ENCODE measurements at places on chromosomes 11 and 22.

DNA sequence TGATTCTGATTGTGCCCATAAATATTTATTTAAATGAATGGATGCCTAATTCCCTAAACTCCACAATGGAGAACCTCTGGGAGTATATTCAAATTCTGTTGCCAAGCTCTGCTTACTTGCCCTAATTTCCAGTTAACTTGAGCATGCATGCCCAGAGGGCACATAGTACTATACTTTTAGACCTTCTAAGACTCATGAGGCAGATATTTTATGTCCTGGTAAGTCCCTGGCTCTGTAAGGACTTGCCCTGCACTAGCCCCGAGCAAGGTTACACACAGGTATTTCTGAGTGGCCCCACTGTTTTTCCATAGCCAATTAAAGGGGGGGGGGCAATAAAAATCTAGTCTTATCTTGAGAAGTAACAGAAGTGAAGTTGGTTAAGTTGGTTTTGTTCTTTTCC lies 21.1 kb upstream of the CAPRIN1 start:
- DNase-seq, result no peak

DNA sequence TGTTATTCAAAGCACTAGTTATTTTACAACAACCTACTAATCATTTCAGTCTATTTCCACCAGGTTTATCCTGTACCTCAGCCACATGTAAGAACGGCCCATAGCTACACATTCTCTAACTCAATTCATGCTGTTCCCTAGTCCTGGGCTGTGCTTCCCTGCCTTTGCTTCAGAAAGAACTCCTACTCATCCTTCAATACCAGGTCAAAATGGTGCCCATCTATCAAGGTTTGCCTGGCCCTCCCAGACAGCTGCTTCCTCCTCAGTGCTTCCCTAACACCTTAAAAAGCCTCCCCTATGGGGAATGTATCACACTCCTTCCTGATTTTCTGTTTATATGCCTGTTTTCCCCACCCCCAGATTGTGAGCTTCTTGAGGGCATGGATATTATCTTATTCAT lies 400.7 kb downstream of the MN1 start:
- DNase-seq, result no peak

DNA sequence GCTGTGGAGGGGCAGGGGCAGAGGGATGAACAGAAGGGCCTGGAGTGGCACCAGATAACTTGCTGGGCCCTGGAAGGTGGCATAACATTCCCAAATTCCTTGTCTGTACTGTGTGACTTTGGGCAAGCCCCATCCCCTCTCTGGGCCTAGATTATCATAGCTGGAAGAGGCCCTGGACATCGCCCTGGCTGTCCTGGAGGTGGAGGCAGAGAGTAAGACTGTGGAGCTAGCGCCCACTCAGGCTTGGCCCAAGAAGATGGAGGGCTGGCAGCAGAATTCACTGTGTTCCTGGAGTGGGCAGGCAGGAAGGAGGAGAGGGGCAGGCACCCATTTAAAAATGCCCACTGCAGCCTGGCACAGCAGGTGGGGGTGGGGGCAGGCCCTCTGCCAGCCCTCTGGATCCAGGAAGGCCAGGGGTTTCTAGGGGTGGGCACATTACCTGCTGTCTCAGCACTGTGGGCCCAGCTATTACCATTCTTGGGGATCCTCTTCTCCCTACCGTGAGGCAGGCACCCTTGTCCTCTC lies 22.6 kb downstream of the ARHGEF17 start:
- peak; percentile 55 for DNase-seq

- no peak for DNase-seq
Observed at GRCh38 chr11:28874706-28875105, 766.5 kb downstream of the METTL15 start.

GRCh38 chr11:71236836-71237475 lies 15.4 kb downstream of the SHANK2 start:
- DNase-seq, result no peak

DNA sequence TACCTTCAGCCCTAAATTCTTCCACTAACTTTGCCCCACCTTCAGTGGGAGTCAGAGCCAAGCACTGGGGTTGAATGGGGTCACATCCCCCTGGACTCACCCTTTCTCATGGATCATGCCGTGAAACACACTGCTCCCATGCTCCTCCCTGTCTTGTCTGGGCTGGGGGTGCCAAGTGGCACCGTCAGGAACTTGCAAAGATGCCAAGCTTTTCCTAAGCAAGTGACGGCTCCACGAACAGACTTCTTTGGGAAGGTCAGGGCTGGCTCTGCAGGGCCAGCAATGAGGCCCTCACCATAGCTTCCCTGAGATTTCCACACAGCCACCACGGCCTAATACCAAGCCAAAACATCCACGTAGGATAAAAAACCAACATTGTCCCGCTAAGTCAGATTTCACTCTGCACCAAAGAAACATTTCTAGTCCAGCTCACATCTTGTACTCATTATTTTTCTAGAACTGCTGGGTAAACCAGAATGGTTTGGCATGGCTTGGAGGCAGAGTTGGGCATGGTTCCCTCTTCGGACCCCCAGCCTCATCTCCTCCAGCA lies 76.5 kb downstream of the NAT10 start:
- no peak for DNase-seq

- DNase-seq, result no peak
Observed at GRCh38 chr11:132234878-132235277, 864.5 kb downstream of the NTM start.

- DNase-seq, result no peak
Observed at GRCh38 chr11:102829316-102830000, 14.0 kb downstream of the MMP3 start.

DNA sequence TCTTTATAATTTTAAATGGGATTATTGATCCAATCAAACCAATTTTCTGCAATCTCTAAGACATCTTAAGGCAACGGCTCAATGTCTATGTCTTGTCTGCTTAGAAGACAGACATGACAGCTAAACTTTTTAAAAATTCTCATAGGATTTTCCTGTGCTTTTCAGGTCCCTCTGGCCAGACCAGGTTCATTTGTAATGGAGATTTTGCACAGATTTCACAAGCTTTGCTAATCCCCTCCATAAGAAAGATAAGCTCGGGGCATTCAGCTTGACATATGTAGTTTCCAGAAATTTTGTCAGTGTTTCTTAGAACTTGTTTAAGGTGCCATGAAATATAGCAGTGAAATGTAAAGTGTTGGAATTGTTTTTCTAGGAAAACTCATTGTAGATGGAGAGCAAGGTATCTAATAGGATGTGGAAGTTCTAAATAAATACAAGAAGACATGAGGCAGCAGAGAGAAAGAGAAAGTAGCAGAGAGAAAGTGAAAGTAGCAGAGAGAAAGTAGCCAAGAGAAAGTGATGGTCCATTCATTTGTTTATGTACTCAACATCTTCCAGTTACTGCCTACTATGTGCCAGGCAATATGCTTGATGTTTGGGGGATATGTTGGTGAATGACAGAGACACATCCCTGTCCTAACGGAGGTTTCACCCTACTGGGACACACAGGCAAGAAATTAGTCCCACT lies 219.1 kb upstream of the ARHGAP42 start:
- DNase-seq, result no peak

GRCh38 chr11:1487851-1488574 lies 1.4 kb upstream of the MOB2 start:
- DNase-seq, result no peak

DNA sequence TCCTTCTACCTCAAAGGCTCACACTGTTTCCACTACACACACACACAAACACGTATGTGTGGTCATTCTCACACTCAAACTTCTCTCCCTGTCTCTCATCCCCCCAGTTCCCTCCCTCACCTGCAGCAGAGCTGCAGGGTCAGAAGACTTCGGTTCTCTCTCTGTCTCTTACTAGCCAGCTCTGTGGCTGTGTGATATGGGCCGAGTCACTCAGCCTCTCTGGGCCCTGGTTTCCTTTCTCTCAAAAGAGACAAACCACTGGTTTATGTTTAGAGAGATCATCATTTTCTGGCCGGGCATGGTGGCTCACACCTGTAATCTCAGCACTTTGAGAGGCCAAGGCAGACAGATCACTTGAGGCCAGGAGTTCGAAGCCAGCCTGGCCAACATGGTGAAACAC lies 21.1 kb downstream of the TSPAN18 start:
- no peak for DNase-seq

DNA sequence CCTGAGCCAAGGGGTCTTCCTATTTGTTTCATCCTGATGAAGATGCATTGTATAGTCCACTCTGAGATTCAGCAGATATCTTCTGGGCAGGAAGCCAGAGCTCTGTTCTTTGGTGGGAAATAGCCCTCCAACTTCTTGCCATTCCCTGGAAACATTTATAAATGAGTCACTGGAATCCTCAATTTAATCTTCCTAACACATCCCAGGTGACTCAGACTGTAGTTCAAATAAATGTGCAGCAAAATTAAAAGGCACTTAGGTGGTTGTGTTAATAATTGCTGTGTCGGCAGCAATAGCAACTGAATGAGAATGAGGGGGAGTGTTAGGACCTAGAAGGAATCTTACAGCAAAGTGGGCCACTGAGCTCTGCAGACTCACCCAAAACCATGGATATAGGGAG lies 108.6 kb downstream of the INSC start:
- no peak for DNase-seq

DNA sequence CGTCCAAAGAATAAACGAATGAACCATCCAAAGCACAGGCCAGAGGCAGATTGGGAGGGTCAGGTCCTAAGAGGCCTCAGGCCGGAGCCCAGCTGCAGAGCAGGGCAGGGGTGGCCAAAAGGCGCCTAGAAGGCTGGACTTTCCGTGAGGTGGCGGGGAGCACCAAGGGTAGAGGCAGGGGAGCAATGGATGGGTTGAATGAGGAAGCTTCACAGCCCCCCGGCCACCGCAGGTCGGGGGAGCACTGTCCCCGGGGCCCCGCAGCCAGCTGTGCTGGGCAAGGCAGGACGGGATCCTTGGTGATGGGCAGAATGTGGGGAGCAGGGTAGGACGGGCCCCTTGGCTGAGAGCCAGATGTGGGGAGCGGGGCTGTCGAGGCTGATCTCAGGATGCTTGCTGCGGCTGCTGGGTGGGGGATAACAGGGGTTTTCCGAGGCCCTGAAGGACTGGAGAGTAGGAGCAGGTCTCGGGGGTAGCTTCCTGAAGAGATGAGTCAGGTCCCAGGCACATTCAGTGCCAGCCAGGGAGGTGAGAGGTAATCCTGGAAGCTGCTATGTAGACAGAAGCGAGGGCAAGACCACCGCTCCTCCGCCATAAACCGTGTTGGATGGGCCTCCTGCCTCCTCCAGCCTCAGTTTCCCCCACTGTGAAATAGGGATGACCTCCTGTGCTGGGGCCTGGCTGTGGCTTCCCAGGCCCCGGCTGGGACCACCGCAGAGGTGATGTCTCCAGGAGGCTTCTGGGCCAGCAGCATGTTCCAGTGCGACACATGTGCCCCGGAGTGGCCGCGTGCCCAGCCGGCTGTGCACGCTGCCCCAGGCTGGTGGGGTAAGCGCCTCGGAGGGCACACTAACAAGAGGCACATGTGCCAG lies 34.6 kb upstream of the KCNQ1OT1 start:
- no peak for DNase-seq

- no peak for DNase-seq
Observed at GRCh38 chr11:124179310-124179709, 3.8 kb upstream of the OR10D3 start.

DNA sequence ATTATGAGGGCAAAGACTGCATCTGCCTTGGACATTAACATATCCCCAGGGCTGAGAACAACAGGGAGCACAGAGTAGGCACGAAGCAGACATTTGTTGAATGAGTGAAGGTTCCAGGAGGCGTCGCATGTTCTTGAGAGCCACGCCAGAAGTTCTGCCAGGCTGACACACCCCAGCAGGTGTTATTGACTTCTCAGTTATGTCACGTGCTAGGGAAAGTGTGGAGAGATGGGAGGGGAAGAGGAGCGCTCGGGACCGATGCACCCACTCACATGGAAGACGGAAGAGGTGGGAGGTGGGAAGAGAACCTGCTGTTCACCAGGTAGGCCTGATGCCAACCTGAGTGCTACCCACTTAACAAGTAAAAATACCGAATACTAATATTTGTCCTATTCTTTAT lies 232.8 kb downstream of the LARGE1 start:
- DNase-seq, result no peak

DNA sequence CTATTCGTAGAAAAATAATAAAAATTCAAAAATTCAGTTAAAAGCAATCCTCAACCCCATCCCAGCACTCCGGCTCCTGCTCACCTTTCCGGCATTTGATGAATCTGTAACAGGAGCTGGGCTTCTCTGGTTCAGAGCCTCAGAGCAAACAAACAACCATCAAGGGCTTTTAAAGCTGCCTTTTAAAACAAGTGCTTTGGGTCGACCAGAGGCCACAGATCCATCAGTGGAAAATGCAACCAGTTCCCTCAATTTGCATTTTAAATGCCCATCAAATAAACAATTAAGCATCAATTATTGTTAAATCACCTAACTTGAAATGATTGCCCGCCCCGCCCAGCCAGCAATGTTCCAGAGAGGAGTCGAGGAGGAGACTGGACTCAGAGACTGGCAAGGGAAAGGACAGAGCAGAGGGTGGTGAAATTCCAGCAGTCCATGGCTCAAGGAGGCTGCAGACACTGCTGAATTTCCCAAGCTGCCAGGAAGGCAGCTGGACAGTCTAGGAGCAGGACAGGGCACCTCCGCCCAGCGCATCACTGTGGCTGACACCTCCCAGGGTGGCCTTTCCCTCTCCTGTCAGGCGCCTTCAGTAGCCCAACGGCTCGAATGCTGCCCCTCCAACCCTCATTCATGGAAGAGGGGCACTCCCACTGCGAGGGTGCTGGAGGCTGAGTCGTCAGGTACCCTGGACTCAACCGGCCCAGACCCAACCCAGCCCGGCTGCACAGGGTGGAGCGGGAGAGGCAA lies 7.5 kb downstream of the FXYD6 start:
- no peak for DNase-seq

DNA sequence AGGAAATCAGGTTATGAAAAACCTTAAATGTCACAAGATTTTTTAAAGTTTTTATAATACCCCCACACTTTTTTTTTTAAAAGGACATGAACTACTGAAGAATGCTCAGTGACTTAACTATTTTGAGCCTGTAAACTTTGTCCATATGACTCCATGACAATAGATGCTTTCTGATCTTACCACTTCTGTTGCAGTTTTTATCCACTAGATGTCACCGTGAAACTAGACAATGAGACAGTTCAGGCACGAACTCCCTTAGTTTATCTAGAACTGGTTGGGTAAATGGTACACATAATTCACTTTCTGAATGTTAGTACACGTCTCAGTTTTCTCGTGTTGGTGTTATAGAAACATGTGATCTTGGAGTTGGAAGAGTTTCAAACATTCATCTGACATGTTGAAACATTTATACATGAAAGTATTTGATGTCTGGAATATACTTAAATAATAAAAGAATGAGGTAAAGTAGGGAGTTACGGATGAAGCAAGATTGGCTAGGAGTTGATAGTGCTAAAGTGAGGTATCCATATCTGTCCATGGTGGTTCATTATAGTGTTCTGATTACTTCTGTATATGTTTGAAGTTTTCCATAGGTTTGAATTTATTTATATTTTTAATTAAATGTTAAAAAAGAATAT lies 8.1 kb downstream of the CCDC15 start:
- DNase-seq, result peak; percentile 35

DNA sequence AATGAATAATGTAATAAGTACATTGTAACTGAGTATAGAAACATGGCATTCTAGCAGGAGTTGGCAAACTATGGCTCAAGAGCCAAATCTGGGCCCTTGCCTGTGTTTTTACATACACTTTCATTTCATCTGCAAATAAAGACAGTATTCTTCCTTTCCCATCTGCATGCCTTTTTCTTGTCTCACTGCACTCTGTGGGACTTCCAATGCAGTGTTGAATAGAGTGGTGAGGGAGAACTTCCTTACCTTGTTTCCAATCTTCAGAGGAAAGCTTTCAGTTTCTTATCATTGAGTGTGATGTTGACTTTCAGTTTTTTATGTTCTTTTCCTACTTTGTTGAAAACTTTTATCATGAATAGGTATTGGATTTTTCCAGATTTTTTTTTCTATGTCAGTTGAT lies 82.1 kb downstream of the USP47 start:
- no peak for DNase-seq
